ENCODE measurements at places on chromosomes 4 and X.

- no peak for DNase-seq
Observed at GRCh38 chrX:14038375-14039085, 8.8 kb upstream of the GEMIN8 start.

GRCh38 chr4:112378858-112379257 lies 81.7 kb downstream of the ALPK1 start:
- no peak for DNase-seq

GRCh38 chr4:26753617-26754016 lies 107.0 kb upstream of the STIM2 start:
- no peak for DNase-seq

GRCh38 chr4:52704661-52705060 lies 45.6 kb upstream of the USP46 start:
- no peak for DNase-seq

- DNase-seq: no peak
Observed at GRCh38 chr4:7676398-7676922, 241.7 kb upstream of the PSAPL1 start.

All from activated naive CD8-positive, alpha-beta T cell treated with anti-CD3 and anti-CD28 coated beads, Interleukin-2, amount 50 U/mL, for 16 hours (primary cell).